ENCODE measurements at places on chromosomes 12 and 14.

GRCh38 chr12:15532364-15532977, 210.2 kb downstream of the PTPRO start:
- DNase-seq, result peak; percentile 39
- peaks cover 6% of the 10 kb centered on the region for H3K36me3 ChIP-seq
- no peak overlapping the region for H3K4me3 ChIP-seq
- H3K27me3 ChIP-seq, result no peaks in the 10 kb centered on the region

- H3K36me3 ChIP-seq, result no peaks in the 10 kb centered on the region
- no peak for DNase-seq
- no peaks in the 10 kb centered on the region for H3K4me1 ChIP-seq
- no peak overlapping the region for H3K27ac ChIP-seq
- H3K27me3 ChIP-seq, result no peaks in the 10 kb centered on the region
These were observed 167.3 kb downstream of the PLCZ1 start for GRCh38 chr12:18570543-18570942.

DNA sequence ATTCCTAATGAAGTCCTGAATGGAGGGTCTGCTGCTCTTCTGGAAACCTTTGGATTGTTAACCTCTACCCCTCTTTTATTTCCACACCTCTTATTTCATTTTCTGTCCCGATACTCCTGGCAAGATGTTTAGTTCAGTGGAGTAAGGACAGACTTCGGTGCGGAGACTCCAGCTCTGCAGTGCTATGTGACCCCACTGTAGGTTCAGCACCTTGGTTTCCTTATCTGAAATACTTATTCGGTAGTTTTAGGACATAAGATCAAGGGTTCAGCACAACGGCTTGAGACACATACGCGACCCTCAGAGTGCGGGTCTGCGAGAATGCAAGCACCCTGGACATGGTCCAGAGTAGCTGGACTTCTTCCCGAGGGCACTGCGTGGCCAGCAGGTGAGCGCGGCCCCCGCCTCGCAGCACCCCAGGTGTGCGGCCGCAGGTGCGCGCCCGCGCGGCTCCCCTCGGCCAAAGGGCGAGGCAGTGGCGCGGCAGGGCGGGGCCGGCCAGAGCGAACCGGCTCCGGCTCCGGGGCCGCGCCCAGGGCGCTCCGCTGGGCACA, 465 bp upstream of the FGD4 start:
- no peaks in the 10 kb centered on the region for H3K36me3 ChIP-seq
- H3K27me3 ChIP-seq, result peaks cover 23% of the 10 kb centered on the region
- no peak overlapping the region for H3K27ac ChIP-seq
- peaks cover 2% of the 10 kb centered on the region for H3K4me1 ChIP-seq

DNA sequence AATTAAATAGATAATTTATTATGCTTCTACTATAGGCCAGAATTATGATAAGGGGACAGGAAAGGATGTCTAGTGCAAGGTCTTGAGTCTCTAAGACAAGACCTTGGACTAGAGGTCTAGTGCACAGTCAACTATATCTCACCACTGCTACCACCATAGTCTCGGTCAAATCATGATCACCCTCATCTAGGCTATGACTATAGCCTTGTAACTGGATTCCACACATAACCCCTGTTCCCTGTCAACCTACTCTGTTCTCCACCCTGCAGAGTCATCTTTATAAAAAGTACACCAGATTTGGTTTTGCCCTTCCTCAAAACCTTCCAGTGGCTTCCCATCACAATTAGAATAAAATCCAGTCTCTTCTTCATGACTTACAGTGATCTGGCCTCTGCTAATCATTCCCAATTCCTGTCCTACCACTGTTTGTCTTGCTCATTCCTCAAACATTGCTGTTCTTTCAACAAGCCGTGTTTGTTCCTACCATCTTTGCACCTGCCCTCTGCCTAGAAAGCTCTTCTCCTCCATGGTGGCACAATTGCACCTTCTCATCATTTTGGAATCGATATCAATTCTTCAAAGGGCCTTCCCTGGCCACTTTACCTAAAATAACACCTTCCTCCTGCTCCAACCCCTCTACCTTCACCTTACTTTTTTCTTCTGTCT, 169.4 kb downstream of the FOXN3 start:
- no peak for DNase-seq
- H3K4me3 ChIP-seq, result no peak overlapping the region
- peaks cover 42% of the 10 kb centered on the region for H3K36me3 ChIP-seq
- H3K27me3 ChIP-seq, result no peaks in the 10 kb centered on the region
- no peak overlapping the region for H3K27ac ChIP-seq
- H3K4me1 ChIP-seq, result peaks cover 39% of the 10 kb centered on the region

GRCh38 chr14:75277008-75277814, 1.4 kb upstream of the FOS start:
- DNase-seq, result no peak
- H3K27ac ChIP-seq, result peak overlapping the region; percentile 91
- H3K4me3 ChIP-seq, result peak overlapping the region; percentile 98
- peaks cover 44% of the 10 kb centered on the region for H3K4me1 ChIP-seq
- H3K36me3 ChIP-seq, result peaks cover 29% of the 10 kb centered on the region
- peaks cover 23% of the 10 kb centered on the region for H3K27me3 ChIP-seq

All from stimulated activated naive B cell treated with anti-CD40 and anti-IgM and Interleukin-4, amounts not matched to agents 10 μg/mL and 1 μg/mL and 100 μg/mL, for 72 hours (primary cell).